ENCODE measurements at places on chromosomes 7 and 10.

DNA sequence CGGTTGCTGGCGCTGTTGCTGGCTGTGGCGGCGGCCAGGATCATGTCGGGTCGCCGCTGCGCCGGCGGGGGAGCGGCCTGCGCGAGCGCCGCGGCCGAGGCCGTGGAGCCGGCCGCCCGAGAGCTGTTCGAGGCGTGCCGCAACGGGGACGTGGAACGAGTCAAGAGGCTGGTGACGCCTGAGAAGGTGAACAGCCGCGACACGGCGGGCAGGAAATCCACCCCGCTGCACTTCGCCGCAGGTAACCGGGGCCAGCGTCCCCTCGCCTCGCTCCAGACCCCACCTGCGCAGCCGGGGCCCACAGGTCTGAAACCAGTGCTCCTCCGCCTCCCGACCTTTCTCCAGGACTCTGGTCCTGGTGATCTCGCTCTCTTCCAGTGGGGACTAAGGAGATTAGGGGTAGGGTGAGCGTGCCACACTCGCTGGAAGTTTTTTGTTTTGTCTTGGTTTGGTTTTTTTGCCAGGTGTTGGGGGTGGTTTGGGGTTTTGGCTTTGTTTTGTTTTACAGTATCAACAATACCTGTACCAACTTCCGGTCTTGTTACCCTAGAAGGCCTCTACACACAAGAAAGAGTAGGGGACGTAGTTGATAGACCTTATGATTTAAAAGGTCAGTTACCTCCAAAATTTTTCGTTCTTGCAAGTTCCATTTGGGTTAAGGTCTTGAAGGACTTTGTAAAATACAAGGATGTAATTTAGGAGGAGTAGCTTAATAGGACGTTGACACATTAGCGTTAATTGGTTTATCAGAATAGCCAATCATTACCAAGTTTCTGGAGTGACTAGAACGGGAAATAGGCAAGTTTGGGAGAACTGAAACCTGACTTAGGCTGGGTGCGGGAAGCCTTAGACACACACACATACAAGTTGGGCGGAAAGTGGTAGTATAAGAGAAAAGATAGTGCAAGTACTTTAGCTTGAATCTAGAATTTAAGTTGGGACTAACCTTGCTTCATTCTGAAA, 704 bp downstream of the TNKS2 start:
- peak overlapping the region; percentile 86 for H3K4me3 ChIP-seq
- peaks cover 3% of the 10 kb centered on the region for H3K36me3 ChIP-seq
- H3K27me3 ChIP-seq = no peaks in the 10 kb centered on the region
- no peaks in the 10 kb centered on the region for H3K4me1 ChIP-seq
- peak; percentile 79 for DNase-seq
- peak overlapping the region; percentile 95 for H3K27ac ChIP-seq

GRCh38 chr7:154744256-154744860, 258.6 kb downstream of the PAXIP1 start:
- peaks cover 4% of the 10 kb centered on the region for H3K4me1 ChIP-seq
- peak; percentile 32 for DNase-seq
- no peaks in the 10 kb centered on the region for H3K27me3 ChIP-seq
- no peak overlapping the region for H3K4me3 ChIP-seq
- no peaks in the 10 kb centered on the region for H3K36me3 ChIP-seq
- no peak overlapping the region for H3K27ac ChIP-seq

DNA sequence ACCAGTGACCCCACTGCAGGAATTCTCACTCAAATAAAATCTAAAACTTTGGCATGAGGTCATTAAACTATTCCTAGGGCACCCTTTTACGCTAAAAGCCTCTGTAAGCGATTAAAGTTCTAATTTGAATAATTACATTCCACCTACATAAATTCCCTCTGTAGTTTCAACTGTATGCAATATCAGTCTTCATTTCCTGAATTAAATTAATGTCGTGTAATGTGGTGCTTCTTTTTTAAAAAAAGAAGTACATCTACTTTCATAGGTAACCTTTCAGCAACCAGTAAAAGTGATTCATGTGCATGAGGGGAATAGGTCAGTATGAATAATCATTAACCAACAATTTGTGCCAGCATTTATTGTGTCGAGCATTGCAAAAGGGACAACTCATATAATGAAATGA, 44.7 kb downstream of the IMMP2L start:
- no peaks in the 10 kb centered on the region for H3K36me3 ChIP-seq
- no peaks in the 10 kb centered on the region for H3K27me3 ChIP-seq
- H3K27ac ChIP-seq = no peak overlapping the region

DNA sequence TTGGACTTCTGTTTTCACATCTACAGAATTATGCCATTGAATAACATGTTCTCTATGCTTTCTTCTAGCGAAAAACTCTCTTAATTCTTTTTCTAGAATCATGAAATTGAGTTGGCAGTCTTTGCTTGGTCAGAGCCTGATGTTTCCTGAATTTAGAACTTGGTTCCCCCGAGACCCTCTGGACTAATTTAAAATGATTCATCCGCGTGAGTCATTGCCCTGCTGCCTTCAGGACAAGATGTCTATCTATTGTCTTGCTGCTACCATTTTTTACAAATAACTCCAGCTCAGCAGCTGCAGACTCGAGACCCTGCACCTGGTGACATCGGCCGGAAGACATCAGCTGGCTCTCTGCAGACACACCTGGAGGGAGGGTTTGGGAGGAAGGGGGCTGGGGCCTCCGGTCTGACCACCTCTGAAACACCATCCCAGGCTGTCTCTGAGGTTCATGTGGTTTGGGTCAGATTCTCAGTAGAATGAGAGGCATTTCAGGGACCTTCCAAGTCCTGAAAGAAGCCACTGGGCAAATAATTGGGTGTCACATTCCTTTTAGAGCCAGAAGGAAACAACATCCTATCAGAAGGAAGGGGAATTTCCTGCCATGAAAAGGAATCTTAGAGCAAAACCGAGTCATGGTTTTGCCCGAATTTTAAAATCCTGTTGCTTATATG, 20.9 kb upstream of the KLF6 start:
- H3K4me1 ChIP-seq = peaks cover 47% of the 10 kb centered on the region
- peak overlapping the region; percentile 93 for H3K27ac ChIP-seq
- no peak overlapping the region for H3K4me3 ChIP-seq
- peak; percentile 93 for DNase-seq
- H3K27me3 ChIP-seq = no peaks in the 10 kb centered on the region

- H3K4me3 ChIP-seq = no peak overlapping the region
- peaks cover 11% of the 10 kb centered on the region for H3K4me1 ChIP-seq
- H3K27me3 ChIP-seq = no peaks in the 10 kb centered on the region
- no peak overlapping the region for H3K27ac ChIP-seq
- DNase-seq = peak; percentile 47
- no peaks in the 10 kb centered on the region for H3K36me3 ChIP-seq
Observed at GRCh38 chr10:22624287-22624738, 90.1 kb downstream of the PIP4K2A start.

DNA sequence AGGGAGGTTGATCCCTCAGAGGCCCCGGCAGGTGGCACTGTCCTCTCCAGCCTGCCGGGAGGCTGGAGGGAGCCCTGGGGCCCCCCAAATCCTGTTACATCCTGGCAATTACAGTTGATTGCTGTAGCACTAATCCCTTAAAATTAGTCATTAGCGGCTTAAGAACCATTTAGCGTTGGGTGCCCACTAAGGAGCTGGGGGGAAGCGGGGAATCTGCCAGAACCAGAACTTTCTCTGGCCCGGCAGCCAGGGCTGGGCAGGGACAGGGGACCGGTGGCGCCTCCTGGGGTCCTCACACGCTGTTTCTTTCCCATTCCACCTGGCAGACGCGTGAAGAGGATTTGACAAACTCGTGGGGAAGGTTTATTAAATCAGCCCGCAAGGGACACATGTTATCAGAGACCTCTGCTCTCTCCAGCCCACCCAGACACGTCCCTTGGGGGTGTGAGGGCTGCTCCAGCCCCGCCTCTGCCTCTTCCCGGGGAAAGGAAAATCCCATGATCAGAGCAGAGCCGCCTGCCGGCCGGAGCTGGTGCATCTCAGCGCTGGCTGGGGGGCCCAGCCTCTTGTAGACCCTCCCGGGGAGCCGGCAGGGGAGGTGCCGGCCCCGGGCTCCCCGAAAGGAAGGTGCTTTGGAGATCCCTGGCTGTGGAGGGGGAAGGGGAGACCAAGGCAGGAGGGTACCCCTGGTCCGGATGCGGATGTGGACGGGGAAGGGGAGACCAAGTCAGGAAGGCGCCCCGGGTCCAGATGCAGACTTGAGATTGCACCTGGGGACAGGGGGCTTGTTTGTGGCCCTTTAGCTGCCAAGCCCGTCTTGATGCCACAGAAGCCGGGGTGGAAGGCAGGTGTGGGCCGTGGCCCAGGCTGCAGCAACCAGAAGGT, 142.7 kb downstream of the ELFN1 start:
- no peak overlapping the region for H3K4me3 ChIP-seq
- peaks cover 9% of the 10 kb centered on the region for H3K36me3 ChIP-seq
- peaks cover 67% of the 10 kb centered on the region for H3K4me1 ChIP-seq
- no peak overlapping the region for H3K27ac ChIP-seq

DNA sequence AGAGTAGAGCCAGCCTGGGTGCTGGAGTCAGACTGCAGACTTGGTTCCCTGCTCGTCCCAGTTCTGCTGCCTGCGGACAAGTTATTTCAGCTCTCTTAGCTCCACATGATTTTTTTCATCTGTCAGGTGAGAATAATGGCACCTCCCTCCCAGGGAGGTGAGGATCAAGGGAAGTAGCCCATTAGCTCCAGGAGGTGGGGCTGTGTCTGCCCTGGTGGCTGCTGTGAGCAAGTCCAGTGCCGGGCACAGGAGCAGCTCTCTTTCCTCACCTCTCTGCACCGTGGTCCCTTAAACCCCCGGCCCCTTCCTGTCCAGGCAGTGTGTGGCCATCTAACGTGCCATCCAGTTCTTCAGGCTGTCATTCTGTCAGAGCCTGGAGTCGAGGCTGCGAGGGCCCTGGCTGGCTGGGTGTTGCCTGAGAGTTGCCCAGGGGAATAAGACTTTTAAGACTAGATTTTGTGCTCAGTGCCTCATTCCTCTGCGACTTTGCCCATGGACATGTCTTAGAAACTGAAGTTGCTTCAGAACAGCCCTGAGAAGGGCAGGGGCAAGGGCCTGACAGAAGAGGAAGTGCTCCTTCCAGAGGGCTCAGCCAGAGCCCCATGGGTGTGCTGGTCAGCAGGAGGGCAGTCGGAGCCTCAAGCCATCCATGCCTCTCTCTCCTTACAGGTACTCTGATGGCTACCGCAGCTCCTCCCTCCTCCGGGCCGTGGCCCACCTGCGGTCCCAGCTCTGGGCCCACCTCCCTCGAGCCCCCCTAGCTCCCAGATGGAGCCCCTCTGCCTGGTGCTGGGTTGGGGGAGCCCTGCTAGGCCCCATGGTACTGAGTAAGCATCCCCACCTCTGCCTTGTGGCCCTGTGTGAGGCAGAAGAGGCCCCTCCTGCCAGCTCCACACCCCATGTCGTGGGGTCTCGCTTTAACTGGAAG, 5.0 kb downstream of the ABCB8 start:
- no peak overlapping the region for H3K27ac ChIP-seq
- no peak for DNase-seq
- no peaks in the 10 kb centered on the region for H3K27me3 ChIP-seq
- H3K4me1 ChIP-seq = peaks cover 10% of the 10 kb centered on the region

- no peaks in the 10 kb centered on the region for H3K27me3 ChIP-seq
- peaks cover 5% of the 10 kb centered on the region for H3K4me1 ChIP-seq
- peaks cover 24% of the 10 kb centered on the region for H3K36me3 ChIP-seq
- no peak for DNase-seq
- no peak overlapping the region for H3K27ac ChIP-seq
Observed at GRCh38 chr10:299969-300368, 164.7 kb downstream of the ZMYND11 start.

DNA sequence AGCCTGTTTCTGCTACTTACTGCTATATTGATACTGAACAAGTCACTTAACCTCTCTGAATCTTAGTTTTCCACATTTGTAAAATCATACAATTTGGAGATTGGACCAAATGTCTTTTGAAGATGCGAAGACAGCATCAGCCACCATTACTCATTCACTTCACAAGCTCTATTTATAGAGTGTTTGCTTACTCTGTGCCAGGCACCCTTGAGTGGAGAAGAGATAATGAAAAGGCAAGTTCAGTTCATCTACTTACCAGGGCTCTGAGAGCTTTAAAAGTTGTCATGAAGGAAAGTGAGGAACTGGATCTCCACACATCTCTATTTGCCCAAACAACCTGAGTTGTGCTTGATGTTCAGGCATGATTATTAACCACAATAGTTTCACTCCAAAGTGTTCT, 277.5 kb downstream of the CSTF2T start:
- H3K27ac ChIP-seq = no peak overlapping the region
- H3K36me3 ChIP-seq = no peaks in the 10 kb centered on the region
- no peak for DNase-seq

- H3K36me3 ChIP-seq = no peaks in the 10 kb centered on the region
- H3K27me3 ChIP-seq = peaks cover 7% of the 10 kb centered on the region
- H3K4me1 ChIP-seq = no peaks in the 10 kb centered on the region
- no peak overlapping the region for H3K27ac ChIP-seq
- no peak for DNase-seq
- H3K4me3 ChIP-seq = no peak overlapping the region
Observed at GRCh38 chr10:96333101-96333500, 25.7 kb downstream of the OPALIN start.

- no peak overlapping the region for H3K4me3 ChIP-seq
- no peak for DNase-seq
- no peaks in the 10 kb centered on the region for H3K36me3 ChIP-seq
- peaks cover 2% of the 10 kb centered on the region for H3K4me1 ChIP-seq
- no peak overlapping the region for H3K27ac ChIP-seq
- H3K27me3 ChIP-seq = peaks cover 2% of the 10 kb centered on the region
Observed at GRCh38 chr7:26655781-26656180, 208.6 kb downstream of the SKAP2 start.

DNA sequence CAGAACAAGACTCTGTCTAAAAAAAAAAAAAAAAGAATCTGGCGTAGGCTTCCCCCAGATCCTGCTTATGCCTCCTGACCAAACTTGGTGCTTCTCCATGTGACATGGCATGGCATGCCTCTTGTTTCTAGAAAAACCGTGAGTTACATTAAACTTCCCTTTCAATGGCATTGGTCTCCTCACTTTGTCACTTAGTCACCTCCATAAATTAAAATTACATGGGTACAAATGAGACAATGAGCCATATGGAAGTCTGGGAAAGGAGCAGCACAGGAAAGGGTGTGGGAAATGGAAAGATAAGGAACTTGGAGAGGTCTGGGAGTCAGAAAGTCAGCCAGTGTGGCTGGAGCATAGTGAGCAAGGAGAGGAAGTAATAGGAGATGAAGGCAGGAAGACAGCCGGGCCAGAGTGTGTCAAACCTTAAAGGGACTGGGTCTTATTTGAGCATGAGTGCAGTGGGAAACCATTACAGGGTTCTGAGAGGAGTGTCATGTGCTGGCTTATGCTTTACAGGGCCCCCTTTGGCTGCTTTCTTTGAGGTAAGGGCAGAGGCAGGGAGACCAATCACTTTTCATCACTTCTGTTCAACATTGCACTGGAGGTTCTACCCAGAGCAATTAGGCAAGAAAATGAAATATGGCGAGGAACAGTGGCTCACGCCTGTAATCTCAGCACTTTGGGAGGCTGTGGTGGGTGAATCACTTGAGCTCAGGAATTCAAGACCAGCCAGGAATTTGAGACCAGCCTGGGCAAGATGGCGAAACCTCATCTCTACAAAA, 21.3 kb upstream of the ZMIZ2 start:
- no peak overlapping the region for H3K27ac ChIP-seq
- no peak overlapping the region for H3K4me3 ChIP-seq
- DNase-seq = no peak
- no peaks in the 10 kb centered on the region for H3K27me3 ChIP-seq
- H3K36me3 ChIP-seq = no peaks in the 10 kb centered on the region
- peaks cover 4% of the 10 kb centered on the region for H3K4me1 ChIP-seq

GRCh38 chr10:92972066-92972870, 88.3 kb upstream of the CYP26C1 start:
- no peak overlapping the region for H3K27ac ChIP-seq
- H3K36me3 ChIP-seq = peaks cover 12% of the 10 kb centered on the region
- no peaks in the 10 kb centered on the region for H3K27me3 ChIP-seq

GRCh38 chr7:80316811-80317210, 182.2 kb downstream of the GNAI1 start:
- no peak overlapping the region for H3K27ac ChIP-seq
- H3K4me1 ChIP-seq = no peaks in the 10 kb centered on the region

Measured in muscle of leg (tissue), 16 donors.